ENCODE measurements at places on chromosomes 6 and 20.

GRCh38 chr20:50916257-50916656, 15.0 kb downstream of the ADNP start:
- DNase-seq = no peak

DNA sequence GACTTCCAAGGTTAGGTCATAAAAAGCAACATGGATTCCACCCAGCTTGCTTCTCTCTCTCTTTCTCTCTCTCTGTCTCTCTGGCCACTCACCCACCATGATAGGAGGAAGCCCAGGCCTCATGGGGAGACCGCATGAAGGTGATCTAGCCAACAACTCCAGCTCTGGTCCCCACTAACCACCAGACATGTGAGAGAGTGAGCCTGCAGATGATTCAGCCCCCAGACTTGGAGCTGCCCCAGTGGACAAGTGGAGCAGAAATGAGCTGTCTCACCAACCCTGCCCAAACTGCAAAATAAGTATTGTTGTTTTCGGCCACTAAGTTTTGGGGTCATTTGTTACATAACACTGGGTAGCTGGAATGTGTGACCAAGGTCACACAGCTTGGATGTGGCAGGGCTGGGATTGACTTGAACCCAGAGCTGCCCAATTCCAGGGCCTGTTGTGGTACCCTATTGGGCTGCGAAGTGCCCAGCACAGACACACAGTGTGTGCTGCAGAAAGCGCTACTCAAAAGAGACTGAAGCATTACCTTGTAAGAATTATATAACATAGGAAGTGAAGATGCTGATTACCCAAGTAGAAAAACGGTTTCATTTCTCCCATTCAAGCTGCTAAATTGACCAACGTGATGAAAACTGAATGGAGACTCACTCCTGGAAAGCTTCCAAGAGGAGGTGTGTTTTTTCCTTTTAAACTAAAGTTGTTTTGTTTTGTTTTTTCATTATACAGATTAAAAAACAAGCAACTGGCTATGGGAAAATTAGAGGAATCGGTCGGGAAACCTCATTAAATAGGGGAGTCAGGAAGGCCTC, 9.1 kb upstream of the TLDC2 start:
- no peak for DNase-seq

DNA sequence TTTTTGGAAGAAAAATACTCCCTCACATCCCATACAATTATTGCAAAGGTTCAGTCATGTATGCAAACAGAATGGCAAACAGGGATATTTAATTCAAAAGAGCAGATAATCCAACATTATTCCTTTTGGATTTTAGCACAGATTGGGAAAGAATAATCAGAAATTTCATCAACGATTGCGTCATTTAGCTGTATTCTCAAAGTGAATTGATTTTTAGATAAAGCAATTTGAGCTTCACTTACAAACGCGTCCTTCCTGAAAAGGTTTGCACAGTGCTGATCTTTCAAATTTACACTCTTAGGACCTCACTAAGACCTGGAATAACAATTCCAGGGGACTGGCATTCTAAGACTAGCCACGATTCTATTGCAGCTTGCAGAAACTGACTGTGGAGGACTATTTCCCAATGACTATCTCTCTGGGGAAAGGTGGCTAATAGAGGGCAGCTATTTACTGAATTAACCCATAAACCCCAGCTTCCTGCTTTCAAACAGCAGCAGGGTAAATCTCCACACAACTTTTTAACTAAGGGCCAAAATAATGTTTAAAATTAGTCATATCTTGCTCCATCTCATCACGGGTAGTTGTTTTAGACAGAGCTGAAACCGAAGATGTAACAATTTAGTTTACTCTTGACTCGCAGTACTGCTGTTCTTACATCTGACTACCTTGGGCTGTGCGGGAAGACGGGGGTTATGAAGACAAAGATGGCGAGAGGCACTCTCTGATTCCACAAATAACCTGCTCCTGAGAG, 131.2 kb upstream of the FAM184A start:
- no peak for DNase-seq

DNA sequence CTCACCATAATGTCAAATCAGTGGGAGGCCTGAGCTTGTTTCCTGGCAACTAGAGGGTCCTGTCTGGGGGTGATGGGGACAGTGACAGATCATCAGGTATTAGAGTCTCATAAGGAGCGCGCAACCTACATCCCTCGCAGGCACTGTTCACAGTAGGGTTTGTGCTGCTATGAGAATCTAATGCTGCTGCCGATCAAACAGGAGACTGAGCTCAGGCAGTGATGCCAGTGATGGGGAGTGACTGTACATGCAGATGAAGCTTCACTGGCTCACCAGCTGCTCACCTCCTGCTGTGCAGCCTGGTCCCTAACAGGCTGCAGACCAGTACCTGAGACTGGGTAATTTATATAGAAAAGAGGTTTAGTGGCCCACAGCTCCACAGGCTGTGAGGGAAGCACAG, 147.3 kb downstream of the TTLL2 start:
- DNase-seq = no peak

GRCh38 chr6:40285996-40286395, 301.2 kb downstream of the LRFN2 start:
- DNase-seq = no peak

- DNase-seq = no peak
These were observed 78.9 kb upstream of the SCP2D1 start for GRCh38 chr20:18734525-18735189.

- no peak for DNase-seq
These were observed 34.8 kb downstream of the ELOVL2 start for GRCh38 chr6:11009353-11009752.

- no peak for DNase-seq
These were observed 206.6 kb downstream of the TFAP2B start for GRCh38 chr6:51025082-51025777.

GRCh38 chr6:125808060-125808459, 17.3 kb downstream of the NCOA7 start:
- DNase-seq = no peak

- no peak for DNase-seq
These were observed 402.2 kb upstream of the HTR1E start for GRCh38 chr6:86535100-86535499.

DNA sequence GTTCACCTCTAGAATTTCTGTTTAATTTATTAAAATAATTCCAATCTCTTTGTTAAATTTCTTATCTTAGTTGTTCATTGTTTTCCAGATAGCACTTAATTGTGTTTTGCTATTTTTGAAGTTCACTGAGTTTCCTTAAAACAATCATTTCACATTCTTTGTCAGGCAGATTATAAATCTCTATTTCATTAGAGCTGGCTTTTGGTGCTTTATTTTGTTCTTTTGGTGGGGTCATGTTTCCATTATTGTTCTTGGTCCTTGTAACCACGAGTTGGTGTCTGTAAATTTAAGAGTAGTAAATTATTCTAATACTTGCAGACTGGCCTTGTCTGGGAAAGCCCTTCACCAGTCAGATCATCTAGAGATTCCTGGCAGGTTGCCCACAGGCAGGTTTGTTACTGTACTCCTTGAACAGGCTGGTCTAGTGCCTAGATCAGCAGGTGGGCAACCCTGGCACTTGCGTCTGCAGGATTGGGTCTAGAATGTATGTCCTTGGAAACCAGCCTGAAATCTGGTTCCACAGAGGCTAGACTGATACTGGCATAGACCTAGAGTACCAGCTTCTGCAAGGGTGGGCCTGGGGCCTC, 110.4 kb downstream of the ADGB start:
- DNase-seq = no peak

DNA sequence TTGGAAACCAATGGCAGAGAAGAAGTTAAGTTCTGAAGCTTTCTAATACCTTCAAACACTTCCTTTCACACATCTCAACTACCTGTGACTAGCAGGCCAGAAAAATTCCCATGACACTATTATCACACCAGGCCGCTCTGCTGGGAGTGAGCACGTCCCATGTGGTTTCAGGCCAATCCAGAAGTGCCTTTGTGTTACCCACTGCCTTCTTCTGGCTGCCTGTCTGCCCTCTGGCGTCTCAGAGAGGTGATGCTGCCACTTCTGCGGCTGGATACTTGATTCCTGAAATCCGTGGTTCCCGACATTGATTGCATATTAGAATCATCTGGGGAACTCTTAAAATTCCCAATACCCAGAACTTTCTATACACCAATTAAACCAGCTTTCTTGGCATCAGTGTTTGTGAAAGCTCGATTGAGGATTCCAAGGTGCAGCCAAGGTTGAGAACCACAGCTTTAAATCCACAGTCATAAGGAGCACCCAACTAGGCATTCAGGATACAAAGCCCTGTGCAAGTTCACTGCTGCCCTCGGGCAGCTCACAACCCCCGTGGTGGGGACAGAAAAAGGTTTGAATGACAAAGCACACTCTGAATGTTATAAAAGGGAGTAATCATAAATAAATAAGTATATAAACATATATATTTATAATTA, 65.6 kb downstream of the STMND1 start:
- DNase-seq = no peak

DNA sequence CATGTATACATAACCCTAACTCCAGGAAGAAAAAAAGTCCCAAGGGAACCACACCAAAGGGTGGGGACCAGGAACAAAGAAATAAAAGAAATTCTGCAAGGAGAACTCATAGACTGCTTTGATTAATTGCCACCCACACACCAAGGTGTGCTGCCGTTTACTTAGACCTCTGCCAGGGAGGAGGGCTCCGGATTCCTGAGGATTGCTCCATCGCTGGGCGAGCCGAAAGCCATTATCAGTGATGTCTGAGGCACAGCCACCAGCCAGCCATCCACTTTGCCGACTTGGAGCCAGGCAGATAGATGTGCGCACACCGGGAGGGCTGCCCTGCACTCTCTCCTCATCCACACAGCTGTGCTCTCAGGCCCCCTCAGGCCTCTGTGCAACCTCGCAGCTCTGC, 272.7 kb upstream of the FOXQ1 start:
- DNase-seq = no peak

GRCh38 chr6:110098511-110099116, 80.9 kb downstream of the WASF1 start:
- no peak for DNase-seq

DNA sequence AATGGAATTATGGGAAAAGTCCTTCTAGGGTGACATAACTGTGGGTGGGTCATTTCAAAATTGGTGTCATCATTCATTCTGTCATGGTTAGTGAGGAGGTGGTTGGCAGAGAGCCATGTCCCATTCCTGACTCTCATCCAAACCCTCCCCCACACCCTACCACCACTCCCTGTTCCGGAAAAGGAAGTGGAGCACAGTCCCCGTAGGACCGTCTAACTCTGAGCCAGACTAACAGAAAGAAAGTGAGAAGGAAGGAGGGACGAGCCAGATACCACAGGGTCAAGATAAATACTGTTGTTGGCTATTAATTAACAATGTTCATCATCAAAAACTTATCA, 4.8 kb downstream of the TRIM10 start:
- DNase-seq = no peak

GRCh38 chr6:133129556-133129955, 111.6 kb upstream of the EYA4 start:
- no peak for DNase-seq

- DNase-seq = no peak
These were observed 981 bp upstream of the TNF start for GRCh38 chr6:31574106-31575061.

- DNase-seq = no peak
These were observed 139.2 kb upstream of the ECI2 start for GRCh38 chr6:4274382-4275082.

DNA sequence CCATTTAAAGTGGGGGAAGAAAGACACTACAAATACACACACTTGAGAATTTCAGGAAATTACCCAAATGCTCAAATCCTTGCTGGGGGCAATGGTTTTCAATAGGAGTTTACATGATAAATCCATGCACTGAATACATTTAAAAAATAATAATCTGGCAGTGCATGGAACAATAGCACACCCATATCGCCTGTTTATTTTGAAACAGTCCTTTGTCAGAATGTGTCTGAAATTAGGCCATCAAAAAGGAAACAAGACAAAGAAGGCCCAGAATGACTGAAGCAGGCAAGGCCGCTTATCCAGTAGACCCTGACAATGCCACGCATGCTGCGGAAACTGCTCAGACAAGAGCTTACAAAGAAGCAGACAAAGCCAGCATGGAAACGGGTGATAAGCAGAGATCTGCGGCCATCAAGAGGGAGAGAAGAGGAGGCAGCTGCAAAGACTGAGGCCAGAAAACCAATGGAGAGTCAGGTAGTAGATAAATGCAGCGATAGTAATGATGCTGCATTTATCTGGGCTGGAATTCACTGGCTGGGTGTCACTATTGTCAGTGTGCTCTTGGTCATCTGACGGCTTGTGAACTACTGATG, 211.9 kb upstream of the CNR1 start:
- DNase-seq = no peak

GRCh38 chr6:143882401-143882930, 18.2 kb downstream of the ZC2HC1B start:
- no peak for DNase-seq

- no peak for DNase-seq
These were observed 236.0 kb upstream of the EYS start for GRCh38 chr6:65943051-65943450.

DNA sequence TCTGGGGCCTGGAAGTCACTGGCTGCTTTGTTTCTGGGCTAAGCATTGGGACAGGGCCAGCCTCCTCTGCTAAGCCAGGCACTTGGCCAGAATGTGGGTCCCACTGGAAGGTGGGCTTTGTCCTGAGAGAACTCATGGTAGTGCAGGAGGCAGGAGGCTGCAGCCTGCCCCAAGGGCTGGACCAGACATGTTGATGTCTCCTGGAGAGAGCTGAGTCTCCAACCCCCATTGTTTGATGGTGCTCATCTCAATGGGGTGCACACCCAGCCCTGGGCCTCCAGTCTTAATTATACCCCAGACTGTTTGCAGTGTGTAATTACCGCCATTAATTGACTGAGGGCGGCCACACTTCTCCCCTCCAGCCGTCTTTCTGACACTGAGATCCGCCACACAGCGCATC, 220.5 kb upstream of the PMEPA1 start:
- DNase-seq = no peak

DNA sequence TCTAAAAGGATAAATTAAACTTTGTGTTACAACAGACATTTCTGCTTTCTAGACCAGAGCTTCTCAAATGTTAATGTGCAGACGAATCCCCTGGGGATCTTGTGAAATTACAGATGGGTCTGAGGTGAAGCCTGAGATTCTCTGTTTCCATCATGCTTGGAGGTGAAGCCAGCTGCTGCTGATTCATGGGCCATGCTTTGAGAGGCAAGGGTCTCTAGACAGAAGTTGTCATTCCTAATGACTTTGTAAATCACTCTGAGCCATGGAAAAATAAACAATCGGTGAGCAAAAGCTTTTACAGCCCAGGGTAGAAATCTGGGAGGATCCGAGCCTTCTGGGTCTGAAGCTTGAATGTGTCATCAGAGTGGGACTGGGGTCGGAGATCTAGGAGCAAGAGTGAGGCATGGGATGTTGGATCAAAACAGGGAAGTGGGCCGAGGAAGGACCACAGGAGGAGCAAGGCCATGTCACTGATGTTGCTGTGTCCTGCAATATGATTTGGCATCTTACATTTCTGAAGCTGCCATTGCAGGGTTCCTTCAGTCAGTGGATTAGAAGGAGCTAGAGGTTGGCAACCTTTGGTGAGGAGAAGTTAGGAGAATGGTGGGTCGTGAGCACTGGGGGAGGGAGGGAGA, 77.3 kb downstream of the TRMT11 start:
- no peak for DNase-seq

Data from CD4-positive, alpha-beta T cell treated with Interleukin-6 for 4 hours (primary cell).